WERI-Rb-1 (cell line): ENCODE measurements at places on chromosomes 12 and 14.

DNA sequence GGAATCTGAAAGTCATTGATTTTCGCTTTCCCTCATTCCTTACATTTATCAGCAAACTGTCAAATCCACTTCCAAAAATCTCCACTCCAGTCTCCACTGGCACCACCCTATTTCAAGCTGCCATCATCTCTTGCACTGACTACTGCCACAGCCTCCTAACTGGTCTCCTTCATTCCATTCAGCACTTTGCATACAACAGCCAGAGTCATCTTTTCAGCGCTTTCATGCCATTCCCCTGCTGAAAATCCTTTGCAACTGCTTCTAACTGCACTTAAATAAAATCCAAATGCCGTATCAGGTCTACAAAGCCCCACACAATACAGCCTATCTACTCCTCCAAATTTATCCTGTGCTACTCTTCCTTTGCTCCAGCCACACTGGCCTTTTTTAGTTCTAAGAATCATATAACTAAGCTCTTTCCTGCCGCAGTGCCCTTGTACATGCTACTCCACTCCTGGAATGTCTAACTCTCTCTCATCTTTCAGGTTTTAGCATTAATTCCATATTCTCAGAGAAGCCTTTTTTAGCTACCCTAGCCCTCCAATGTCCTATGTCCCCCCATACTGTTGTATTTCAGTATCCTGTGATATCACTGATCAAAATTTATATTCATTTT lies 21.6 kb downstream of the FERMT2 start:
- DNase-seq = no peak

DNA sequence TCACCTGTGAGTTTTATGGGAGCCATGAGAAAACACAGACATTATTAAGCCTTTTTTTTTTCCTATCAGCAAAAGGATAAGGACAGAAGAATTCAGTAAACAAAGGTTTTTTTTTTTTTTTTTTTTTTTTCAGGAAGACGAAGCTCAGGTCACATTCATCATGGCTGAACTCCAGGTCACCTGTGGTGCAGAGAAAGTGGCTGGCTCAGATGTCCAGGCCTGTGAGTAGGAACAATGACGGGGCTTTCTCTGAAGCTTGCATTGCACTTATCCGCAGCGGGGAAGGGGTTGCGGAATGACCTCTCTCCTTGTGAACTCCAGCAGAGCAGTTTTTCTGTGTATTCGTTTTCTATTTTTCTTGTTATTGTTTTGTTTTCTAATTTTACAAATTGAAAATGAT lies 759.6 kb upstream of the TMEM132C start:
- no peak for DNase-seq

GRCh38 chr14:35934499-35934898 lies 108.4 kb downstream of the BRMS1L start:
- no peak for DNase-seq

DNA sequence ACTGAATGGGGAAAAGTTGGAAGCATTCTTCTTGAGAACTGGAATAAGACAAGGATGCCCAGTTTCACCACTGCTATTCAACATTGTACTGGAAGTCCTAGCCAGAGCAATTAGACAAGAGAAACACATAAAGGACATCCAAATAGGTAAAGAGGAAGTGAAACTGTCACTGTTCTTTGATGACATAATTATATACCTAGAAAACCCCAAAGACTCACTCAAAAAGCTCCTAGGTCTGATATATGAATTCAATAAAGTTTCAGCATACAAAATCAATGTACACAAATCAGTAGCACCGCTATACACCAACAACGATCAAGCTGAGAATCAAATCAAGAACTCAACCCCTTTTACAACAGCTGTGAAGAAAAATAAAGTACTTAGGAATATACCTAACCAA lies 157.3 kb upstream of the DDHD1 start:
- DNase-seq = no peak

DNA sequence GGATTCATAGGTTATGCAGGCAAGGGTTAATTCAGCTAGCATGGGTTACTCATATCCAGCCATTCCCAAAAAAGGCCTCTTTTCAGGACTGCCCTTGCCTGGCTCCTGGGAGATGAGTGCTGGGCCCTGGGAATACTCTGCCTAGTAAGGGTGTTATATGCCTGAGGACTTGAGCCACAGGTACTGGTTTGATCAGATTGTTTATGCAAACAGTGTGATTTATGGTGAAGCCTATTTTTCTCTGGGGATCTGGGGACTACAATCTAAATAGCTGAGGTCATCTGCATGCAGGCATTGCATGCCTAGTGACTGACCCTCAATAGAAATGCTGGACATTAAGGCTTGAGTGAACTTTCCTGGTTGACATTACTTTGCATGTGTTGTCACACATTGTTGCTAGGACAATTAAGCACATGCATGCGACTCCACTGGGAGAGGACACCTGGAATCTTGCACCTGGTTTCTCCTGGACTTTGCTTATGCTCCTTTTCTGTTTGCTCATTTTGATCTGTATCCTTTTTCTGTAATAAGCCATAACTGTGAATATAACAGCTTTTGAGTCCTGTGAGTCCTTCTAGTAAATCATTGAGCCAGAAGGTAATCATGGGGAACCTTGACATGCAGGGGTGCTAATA lies 73.0 kb downstream of the RAD51B start:
- no peak for DNase-seq

DNA sequence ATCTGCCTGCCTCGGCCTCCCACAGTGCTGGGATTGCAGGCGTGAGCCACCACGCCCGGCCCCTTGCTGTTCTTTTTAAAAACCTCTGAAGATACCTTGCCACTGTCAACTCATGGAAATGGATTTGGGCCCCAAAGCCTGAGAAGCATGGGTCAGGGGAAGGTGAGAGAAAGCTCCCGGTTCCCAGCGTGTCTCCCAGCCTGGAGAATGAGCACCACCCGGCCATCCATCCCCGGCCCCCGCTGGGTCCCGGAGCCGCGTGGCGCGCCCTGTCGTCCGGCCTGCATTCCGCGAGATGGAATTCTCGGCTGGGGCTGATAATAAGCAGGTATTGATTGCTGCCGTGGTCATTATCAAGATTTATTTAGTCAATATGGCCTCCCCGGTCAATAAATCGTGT lies 126.5 kb upstream of the MYL2 start:
- DNase-seq = no peak

- DNase-seq = no peak
Observed at GRCh38 chr14:24741871-24742270, 107.9 kb upstream of the GZMB start.

GRCh38 chr12:111430433-111431353 lies 25.0 kb downstream of the SH2B3 start:
- no peak for DNase-seq

DNA sequence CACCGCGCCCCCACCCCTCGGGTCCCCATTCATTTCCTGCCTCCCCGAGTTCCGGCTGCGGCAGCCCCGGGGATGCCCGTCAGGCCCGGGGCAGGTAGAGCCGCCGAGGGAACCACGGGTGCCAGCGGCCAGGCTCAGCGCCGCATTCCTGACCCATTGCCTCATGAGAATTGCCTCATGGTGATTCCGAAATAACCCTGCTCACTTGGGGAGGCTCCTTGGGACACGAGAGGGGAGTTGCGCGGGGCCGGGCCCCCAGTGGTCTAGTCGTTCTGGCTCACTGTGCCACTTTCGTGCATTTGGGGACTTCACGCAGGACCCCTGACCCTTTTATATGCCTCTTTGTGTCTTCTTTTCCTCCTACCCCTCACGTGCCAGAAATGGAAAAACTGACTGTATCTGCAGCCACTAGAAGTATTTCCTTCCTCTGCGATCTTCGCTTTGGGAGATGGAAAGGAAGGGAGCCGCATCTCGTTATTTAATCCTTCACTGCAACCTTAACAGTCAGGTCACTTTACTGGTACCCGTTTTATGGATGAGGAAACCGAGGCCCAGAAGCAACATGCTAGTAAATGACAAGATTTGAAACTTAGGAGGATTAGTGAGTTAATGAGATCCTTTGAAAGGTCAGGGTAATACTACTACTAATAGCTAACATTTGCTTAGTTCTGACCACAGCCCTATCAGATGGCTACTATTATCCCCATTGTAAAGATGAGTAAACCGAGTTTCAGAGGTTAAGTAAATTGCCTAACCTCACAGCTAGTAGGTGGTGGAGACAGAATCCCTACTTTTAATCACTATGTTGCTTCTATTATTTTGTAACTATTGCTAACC lies 768 bp downstream of the PTPN11 start:
- DNase-seq = no peak

GRCh38 chr12:89247967-89248366 lies 104.3 kb downstream of the DUSP6 start:
- no peak for DNase-seq

- no peak for DNase-seq
Observed at GRCh38 chr12:27971606-27972005, 927 bp downstream of the PTHLH start.

GRCh38 chr12:49367381-49368239 lies at the start of gene SPATS2:
TSS of gene SPATS2 (plus strand) at chr12:49367462. CDS start at chr12:49461013, 93,551 bp downstream.
- peak; percentile 99 for DNase-seq

- DNase-seq = no peak
Observed at GRCh38 chr12:5619628-5620027, 187.7 kb downstream of the NTF3 start.

DNA sequence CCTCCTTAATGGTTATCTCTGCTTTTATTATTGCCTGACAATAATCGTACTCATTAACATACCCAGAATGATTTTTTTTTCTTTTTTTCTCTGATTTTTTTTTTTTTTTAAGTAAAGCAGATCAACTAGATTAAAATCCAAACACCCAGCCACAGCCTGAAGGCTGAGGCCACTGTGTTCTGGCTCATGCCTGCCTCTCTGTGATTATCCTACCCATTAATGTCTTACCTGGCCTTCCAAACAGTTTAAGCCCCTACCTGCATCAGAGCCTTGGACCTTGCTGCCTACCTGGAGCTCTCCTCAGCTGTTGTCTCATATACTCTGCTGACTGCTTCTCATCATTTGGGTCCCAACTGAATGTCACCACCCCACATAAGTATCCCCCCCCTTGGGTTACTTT lies 6.8 kb upstream of the TMED10 start:
- no peak for DNase-seq

DNA sequence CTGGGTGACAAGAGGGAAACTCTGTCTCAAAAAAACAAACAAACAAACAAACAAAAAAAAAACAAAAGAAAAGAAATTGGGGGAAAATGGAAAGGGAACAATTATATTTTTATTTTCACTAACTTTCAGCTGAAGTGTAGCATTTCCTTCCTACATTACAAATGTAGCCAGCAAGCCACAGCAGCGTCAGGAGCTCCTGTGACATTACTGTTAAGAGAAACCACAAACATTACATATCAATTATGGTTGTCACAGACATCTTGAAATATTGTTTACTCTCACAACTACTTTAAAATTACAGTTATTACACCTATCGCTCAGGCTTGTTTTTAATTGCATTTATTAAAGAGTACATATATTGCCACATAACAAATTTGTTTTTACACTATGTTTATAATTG lies 49.8 kb upstream of the SLC24A4 start:
- DNase-seq = no peak

DNA sequence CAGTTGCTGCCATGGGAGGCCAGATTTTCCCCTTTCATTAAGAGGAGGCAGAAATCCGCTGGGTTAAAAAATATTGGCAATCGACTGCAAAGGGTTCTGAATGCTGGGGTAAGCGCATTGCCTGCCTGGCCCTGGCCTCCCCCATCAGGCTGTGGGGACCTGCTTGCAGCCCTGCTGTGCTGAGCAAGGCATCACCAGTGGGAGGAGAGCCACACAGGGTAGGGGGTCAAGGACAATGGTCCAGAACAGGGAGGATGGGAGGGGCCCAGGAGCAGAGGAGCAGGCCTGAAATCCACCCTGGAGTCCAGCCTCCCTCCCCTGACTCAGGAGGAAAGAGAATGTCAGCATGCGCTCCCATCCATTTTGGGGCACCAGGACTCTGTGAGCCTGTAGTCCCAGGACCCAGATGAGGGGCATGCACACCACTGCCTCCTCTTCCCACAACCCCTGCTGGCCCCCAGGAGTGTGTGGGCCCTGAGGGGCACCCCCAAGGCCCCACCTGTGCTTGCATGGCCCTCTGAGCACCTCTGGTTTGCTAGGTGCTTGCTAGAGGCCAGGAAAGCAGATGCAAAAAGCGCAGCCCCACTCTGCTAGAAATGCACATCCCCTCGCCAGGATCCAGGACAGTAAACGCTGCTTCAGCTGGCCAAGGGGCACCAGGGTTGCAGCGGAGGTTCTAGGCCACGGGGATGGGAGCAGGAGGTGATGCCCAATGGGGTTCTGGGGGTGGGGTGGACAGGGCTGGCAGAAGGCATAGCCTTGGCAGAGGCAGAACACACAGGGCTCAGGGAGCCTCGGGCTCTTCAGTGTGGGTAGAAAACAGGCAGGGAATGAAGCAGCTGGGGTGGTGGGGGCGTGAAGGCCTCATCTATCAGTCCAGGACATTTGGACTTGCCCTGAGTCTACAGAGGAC lies 14.6 kb downstream of the TESC start:
- DNase-seq = no peak

- DNase-seq = no peak
Observed at GRCh38 chr12:96020314-96021003, 14.9 kb downstream of the LTA4H start.

DNA sequence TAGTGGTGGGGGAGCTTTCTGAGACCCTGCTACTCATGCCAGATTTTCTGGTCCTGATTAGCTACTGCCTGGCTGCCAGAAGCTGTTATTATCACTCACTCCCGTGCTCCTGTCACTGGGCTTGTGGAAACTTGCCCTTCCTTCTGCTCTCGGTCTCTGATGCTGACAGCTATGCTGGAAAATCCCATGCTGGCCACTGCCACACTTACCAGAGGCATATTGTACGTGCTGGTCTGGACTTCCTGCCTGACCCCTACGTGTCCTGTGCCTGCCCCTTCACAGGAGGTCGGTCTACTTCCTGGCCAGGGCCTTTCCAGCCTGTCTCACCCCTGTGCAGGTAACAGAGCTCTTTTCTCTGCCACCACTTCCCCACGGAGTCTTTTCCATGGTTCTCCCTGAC lies 149.4 kb upstream of the PLEKHG7 start:
- peak; percentile 71 for DNase-seq

DNA sequence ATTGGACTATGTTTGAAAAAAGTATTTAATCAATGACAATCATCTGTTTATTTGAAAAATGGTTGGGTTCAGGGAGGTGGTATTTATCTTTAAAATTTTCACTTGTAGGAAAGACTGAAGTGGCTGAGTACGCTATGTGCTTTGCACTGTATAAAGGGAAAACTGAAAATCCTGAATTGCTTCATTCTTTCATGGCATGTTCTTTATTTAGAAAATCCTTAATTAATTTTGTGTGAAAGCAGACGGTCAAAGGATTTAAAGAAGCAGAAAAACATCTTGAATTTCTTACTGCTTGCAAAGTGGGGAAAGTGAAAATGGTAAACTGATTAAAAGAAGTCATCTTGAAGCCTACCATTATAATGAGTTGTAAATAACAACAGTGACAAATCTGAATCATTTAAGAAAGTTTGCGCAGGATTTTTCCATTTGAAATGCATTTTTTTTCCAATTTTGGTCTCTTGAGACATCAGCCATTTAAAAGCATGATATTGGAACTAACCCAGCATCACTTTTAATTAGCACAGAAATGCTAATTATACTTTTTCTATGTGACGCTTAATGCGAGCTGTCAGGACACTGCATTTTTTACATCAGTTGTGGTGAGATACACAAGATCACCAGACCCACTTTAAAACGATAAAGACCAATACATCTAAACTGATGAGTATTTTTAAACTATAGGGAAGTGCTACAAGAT lies 169.0 kb downstream of the NEDD1 start:
- no peak for DNase-seq

- no peak for DNase-seq
Observed at GRCh38 chr12:54555670-54556257, 6.4 kb downstream of the PDE1B start.
